ENCODE measurements at places on chromosomes 6 and 20.

GRCh38 chr20:49894073-49894470 lies 21.3 kb downstream of the SPATA2 start:
- H3K4me1 ChIP-seq, result peaks cover 6% of the 10 kb centered on the region
- no peaks in the 10 kb centered on the region for H3K36me3 ChIP-seq
- DNase-seq, result no peak
- H3K4me3 ChIP-seq, result no peak overlapping the region

DNA sequence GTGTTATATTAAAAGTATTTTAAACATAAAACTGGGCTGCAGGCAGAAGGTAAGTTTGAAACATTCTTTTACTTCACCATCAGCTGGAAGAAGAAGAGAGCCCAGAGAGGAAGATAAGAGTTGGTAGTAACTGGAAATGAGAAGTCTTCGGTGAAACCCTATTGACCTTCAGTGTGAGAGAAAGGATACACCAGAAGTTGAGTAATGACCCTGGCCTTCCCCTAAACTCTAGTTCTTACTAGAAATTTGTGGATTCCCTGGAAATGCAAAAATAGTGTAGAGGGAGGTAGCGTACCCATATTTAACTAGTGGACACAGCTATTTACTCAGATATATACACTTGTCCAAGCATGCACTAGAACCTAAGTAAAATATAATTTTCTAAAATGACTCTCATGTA lies 8.0 kb upstream of the EPM2A start:
- no peaks in the 10 kb centered on the region for H3K4me1 ChIP-seq
- peaks cover 8% of the 10 kb centered on the region for H3K36me3 ChIP-seq
- no peaks in the 10 kb centered on the region for H3K27me3 ChIP-seq
- no peak overlapping the region for H3K4me3 ChIP-seq
- no peak for DNase-seq
- no peak overlapping the region for H3K27ac ChIP-seq

DNA sequence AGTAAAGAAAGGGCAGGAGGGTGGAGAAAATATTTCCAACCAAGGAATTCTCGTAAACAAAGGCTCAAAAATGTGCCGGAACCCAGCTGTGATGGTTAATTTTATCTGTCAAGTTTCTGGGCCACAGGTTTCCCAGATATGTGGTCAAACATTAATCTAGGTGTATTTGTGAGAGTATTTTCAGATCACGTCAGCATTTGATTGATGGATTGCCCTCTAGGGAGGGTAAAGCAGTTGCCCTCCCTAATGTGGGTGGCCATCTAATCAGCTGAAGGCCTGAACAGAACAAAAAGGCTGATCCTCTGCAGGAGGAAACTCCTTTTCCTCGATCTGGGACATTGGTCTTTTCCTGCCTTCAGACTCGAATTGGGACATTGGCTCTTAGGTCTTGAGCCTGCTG lies 298.7 kb upstream of the TCF21 start:
- no peaks in the 10 kb centered on the region for H3K36me3 ChIP-seq
- H3K4me1 ChIP-seq, result peaks cover 15% of the 10 kb centered on the region
- H3K27me3 ChIP-seq, result no peaks in the 10 kb centered on the region
- H3K27ac ChIP-seq, result no peak overlapping the region

- no peaks in the 10 kb centered on the region for H3K27me3 ChIP-seq
- no peaks in the 10 kb centered on the region for H3K4me1 ChIP-seq
- H3K4me3 ChIP-seq, result no peak overlapping the region
Measured at GRCh38 chr6:159646733-159647132, 46.3 kb downstream of the SOD2 start.

GRCh38 chr6:165632194-165632593 lies 30.8 kb downstream of the PDE10A start:
- no peak overlapping the region for H3K27ac ChIP-seq
- no peak for DNase-seq
- no peaks in the 10 kb centered on the region for H3K27me3 ChIP-seq
- H3K4me1 ChIP-seq, result peaks cover 31% of the 10 kb centered on the region
- H3K36me3 ChIP-seq, result no peaks in the 10 kb centered on the region

DNA sequence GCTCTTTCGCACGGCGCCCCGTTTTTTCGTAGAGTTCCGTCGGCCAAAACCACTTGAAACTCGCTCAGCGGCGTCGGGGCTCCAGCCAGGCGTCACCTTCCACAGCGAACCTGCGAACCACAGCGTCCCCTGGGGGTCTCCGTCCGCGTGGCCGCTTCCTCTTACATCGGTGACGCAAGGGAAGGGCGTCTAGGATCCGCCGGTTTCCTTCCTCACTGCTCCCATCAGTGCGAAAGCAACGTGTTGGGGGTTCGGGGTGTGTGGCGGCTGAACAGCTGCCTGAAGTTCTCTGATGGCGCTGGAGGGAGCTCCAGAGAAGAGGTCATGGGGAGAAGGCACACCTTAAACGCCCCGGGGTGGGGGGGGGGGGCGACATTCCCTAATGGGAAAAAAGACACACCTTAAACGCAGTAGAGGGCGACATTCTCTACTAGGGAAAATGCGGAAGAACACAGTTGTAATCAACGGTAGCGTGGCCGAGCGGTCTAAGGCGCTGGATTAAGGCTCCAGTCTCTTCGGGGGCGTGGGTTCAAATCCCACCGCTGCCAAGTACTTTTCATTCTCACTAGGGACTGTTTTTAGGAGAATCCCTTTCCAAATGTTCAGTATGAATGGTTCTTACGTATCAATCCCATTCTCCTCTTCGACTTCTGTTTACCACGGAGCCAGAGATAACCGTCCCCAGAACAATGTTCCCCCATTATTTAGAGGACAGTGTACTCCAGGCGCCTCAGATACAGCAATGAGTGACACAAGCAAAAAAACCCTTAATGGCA lies 16.4 kb downstream of the ZNF311 start:
- peaks cover 8% of the 10 kb centered on the region for H3K27me3 ChIP-seq
- DNase-seq, result peak; percentile 58
- peaks cover 9% of the 10 kb centered on the region for H3K4me1 ChIP-seq
- peak overlapping the region; percentile 20 for H3K27ac ChIP-seq
